Effector CD4-positive, alpha-beta T cell (primary cell): ENCODE measurements at places on chromosomes 6 and 20.

DNA sequence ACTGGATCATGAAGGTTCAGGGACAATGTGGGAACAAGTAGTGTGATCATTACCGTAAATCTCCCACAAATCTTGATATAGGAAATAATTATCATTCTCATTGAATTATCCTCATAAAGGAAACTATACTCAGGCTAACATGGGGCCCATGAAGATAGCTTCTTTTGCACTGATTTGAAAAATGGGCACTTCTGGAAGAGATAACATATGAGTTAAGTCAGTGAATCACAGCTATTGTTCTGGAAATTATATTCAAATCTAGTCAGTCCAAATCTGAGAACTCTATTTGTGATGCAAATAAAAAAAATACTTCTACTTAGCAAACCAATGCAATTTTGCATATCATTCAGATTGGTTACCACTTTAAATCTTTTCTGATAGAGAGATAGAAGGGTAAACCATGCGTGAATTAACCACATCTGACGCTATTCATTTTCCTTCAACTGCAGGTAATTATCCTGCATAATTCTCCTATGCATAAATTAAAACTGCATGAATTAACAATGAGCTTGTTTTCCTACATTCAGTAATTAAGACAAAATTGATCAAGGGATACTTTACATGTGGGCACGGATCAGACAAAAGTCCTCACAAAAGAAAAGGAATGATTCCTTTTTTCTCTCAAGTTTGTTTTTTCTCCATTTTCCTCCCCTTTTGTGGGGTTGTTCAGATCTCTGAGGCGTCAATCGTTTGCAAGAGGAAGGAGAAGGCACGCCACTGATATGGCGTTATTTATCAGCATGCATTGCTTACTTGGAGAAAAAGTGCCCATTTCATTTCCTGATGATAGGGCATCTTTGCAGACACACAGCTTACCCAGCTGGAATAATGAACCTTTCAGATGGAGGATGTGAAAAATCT lies 36.4 kb downstream of the RIPOR2 start:
- no peak for DNase-seq

DNA sequence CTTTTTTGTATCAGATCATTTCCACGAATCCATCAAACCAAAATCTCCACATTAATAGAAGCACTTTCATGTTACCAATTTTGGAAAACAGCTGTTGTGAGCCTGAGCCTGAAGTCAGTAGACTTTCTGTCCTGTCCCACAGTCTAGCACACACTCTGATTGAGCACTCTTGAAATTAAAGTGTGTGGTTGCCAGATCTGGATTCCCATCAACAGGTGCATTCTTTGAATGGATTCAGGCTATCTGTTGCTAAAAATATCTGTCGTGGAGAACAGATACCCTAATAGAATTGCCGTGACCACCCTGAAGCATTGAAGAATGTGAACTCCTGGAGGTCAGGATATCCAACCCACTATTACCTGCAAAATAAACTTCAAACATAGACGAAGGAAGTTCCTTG lies 73.3 kb downstream of the TFAP2A start:
- DNase-seq, result no peak

- no peak for DNase-seq
These were observed 505.2 kb downstream of the CBLN4 start for GRCh38 chr20:55500130-55500529.

GRCh38 chr20:5741089-5741488 lies 9.1 kb upstream of the SHLD1 start:
- no peak for DNase-seq

GRCh38 chr6:158815379-158815724 lies 3.8 kb downstream of the EZR start:
- no peak for DNase-seq

GRCh38 chr6:75421316-75422023 lies 72.1 kb downstream of the FILIP1 start:
- DNase-seq, result no peak

- DNase-seq, result no peak
These were observed 251.1 kb upstream of the TBX18 start for GRCh38 chr6:85015396-85015990.

GRCh38 chr6:63802606-63803206 lies 167.1 kb downstream of the PHF3 start:
- no peak for DNase-seq

DNA sequence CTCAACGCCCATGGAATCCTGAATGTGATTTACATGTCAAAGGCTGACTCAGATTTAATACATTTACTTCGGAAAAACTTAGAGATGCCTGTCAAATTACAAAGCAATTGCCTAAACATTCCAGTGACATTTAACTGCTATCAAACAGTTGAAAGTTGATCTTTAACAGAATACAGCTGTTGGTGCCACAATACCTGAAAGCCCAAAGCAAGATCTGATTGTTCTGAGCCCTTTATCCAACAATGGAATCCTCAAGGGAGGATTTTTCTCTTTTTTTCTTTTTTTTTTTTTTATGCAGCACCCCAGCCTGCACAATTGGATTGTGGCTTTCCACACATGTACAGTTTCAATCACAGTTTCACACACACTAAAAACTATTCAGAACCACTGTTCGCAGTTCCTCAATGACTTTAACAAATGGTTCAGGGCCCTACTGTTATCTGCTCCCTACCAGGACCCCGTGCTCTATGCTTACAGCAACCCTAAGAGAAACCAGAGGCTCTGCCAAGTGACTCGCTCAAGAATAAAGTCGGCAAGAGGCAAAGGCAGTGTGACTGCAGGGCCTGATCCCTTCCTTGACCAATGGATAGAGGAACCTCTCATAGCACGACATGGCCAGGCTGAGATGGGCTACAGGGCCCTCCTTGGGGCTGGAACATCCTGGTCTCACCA lies 33.3 kb downstream of the EPB41L2 start:
- DNase-seq, result no peak

DNA sequence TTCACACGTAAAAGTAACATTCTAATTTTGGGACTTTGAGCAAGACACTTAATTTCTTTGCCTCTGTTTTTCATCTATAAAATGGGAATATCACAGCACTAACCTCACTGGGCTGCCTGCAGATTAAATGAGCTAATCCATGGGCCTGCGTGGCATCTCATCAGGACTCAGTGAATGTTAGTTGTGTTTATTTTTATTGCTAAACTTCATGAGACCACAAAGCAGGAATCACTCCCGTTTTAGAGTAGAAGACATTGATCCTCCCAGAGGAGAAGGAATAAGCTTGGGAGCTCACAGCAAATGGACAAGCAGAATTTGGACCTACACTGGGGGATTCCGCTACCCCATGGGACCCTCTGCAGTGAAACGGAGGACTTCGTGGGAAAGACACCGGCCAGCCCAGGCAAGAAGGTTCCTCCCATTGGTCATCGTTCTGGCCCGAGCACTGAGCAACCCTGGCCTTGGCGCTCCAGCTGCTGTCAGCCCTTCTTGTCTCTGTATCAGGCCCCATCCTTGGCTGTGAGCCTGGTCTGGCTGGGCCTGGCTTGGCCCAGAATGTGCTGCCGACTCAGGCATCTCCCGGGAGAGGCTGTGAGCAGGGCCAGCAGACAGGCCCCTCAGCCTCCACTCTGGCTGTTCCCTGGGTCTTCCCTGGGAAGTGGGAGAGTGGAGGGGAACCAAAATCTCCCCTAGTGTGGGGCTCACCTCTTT lies 79.8 kb downstream of the NFATC2 start:
- no peak for DNase-seq

GRCh38 chr20:49646126-49646525 lies 67.6 kb downstream of the B4GALT5 start:
- DNase-seq, result no peak

DNA sequence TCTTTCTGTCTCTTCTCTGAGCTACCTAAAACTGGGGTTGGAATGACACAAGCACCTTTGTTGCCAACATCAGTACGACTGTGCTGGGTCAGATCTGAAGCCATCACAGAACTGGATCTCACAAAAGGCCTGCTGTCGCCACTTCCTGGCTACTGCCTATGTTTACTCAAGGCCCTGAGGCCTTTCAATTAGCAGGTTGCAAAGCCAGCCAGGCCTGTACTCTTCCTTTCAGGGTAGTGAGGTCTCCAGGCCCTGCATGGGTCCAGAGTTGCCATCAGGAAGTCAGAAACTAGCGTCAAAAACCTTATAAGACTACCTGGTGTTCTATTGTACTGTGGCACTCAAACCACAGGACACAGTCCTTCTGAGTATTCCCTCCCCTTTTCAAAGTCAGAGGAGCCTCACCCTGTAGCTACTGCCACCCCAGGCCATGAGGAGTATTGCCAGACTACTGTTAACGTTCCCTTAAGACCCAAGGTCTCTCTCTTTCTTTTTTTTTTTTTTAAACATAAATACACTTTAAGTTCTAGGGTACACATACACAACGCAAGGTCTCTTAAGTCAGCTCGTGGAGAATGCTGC lies 937.4 kb upstream of the GJE1 start:
- DNase-seq, result no peak

DNA sequence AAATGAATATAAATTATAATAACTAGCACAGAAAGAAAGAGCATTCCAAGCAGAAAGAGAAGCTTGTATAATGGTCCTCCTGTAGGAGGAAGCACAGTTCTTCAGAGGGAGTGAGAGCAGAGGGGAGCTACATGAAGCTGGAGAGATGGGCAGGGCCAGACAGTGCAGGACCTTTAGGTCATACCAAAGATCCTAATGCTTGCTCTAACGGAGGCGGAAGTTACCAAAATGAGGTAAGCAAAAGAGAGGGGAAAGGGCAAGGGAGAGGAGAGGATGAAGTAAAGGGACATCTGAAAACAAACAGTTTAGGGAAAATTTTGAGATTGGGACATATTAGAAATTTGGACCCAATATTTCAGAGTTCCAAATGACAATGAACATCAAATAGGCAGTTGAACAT lies 50.2 kb downstream of the HBS1L start:
- no peak for DNase-seq

DNA sequence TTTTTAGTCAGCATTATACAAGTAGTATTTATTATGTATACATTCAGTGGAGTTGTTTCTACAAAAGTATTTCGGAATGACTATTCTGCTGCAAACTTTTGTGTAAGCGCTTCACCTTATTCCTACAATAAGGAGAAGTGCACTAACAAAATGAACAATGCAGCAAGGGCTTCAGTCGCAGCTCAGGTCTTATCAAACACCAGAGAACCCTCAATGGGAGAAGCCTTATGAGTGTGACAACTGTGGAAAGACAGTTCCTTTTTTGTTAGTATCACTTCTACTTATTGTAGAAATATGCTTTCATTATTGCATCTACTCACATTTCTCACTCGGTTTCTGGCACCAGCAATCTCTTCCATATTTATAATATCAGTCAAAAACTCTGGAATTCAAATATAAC lies 18.8 kb downstream of the ZKSCAN3 start:
- DNase-seq, result no peak

- no peak for DNase-seq
These were observed 81.0 kb downstream of the COL9A1 start for GRCh38 chr6:70221715-70222438.

GRCh38 chr20:48818481-48818987 lies 9.3 kb downstream of the PREX1 start:
- peak; percentile 34 for DNase-seq

DNA sequence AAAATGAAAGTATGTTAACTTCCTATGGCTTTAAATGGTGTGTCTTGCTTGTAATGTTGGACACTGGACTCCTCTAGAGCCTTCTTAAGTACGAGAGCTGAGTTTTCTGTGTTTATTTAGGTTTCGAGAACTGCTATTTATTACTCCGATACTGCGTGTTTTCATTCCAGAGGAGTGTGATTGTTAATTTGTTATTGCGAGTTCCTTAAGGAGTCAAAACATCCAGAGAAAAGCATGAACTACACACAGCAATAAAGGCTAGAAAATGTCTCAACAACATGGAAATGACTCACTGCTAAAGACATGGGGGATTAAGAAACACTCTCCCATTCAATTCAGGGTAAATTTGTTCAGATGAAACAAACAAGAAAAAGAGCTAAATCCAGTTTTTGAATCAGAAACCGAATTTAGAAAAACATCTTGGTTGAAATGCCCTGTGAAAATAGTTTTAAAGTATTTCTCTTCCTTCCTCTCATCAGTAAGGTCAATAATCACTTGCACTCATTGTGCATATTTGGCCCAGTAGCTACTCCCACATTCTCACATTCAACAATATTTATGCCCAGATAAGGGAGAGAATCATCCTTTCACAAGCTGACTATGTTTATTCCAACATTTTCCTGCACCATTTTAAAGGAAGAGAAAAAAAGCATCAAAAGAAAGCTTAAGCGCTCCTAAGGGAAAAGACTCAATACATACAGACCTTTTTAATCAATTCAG lies 36.0 kb downstream of the ATXN1 start:
- DNase-seq, result no peak

- DNase-seq, result no peak
These were observed 149.9 kb downstream of the RALGAPA2 start for GRCh38 chr20:20562507-20562906.

DNA sequence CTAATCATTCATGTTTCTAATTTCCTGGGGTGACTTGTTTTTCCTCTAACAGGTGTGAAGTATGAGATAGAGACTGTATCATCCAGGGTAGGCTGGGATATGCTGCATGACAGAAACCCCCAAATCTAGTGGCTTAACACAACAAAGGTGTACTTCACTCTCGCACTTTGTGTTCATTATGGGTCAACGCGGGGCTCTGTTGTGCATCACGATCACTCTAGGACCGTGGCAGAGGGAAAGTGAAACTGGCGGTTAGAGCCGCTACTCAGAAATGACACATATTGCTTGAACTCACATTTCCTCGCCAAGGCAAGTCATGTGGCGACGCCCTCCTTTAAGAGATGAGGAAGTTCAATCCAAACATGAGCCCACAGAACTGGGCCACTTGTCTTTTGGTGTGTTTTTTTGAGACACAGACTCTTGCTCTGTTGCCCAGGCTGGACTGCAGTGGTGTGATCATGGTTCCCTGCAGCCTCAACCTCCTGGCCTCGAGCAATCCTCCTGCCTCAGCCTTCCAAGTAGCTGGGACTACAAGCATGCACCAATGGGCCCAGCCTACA lies 41.3 kb downstream of the PCNA start:
- DNase-seq, result peak; percentile 48

- no peak for DNase-seq
These were observed 134.4 kb downstream of the ARHGAP18 start for GRCh38 chr6:129575378-129576118.

- no peak for DNase-seq
These were observed 100.8 kb upstream of the CITED2 start for GRCh38 chr6:139475241-139475640.

GRCh38 chr6:21692721-21693120 lies 99.2 kb downstream of the SOX4 start:
- no peak for DNase-seq

GRCh38 chr6:89613790-89614189 lies 24.8 kb downstream of the LYRM2 start:
- no peak for DNase-seq

- no peak for DNase-seq
These were observed 144.4 kb upstream of the PDE10A start for GRCh38 chr6:165807249-165807960.
